ENCODE measurements at places on chromosomes 3 and 15.

- no peak for DNase-seq
Measured at GRCh38 chr3:123424321-123424998, 24.4 kb downstream of the ADCY5 start.

- DNase-seq, result no peak
Measured at GRCh38 chr15:57079446-57079845, 161.0 kb downstream of the TCF12 start.

- DNase-seq, result no peak
Measured at GRCh38 chr15:68802373-68802772, 18.3 kb downstream of the ANP32A start.

- no peak for DNase-seq
Measured at GRCh38 chr3:161339517-161340500, 31.5 kb downstream of the SPTSSB start.

DNA sequence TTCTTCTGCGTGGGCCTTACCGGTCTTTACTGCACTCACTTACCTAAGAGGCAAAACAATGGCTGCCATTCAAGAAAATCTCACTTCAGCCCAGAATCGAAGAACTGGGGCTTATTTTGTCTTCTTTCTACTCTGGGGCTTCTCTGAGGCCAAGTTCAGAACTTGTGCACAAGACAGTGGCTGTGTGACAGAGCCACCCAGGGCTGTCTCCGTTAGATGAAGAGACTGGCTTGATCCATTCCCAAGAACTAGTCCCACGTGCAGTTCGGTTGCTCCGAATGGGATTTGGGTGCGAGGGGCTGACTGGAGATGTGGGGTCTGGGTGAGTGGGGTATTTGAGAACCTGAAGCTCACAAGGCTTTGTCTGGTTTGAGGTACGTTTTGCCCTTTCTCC is 795 bp upstream of the TCF12 start:
- DNase-seq, result no peak

GRCh38 chr15:52164631-52165265 is 26.4 kb downstream of the GNB5 start:
- DNase-seq, result no peak

DNA sequence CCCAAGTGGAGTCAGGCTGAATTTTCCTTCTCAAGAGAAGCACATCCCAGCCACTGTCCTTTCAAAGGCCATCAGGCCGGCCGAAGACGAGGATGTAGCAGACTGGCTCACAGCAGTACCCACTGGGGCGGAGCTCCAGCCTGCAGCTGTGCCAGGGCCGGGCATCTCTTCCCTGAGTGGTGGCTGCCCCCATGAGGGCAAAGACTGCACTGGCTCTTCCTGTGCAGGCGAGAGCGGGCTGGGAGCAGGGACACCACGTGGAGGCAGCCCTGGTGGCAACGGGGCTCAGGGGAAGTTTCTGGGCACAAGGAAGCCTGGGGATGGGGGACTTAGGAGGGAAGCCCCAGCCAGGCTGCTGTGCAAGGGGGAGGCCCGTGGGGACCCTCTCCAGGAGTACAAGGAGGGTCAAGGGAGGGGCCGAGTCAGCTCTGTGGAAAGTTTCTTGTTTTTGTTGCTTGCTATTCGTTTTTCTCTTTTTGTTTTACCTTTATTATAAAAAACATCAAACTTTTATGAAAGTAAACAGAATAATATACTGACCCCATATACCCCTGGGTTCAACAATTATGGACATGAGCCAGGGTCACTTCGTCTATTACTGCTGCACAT is 66.1 kb downstream of the RPN1 start:
- DNase-seq, result no peak

DNA sequence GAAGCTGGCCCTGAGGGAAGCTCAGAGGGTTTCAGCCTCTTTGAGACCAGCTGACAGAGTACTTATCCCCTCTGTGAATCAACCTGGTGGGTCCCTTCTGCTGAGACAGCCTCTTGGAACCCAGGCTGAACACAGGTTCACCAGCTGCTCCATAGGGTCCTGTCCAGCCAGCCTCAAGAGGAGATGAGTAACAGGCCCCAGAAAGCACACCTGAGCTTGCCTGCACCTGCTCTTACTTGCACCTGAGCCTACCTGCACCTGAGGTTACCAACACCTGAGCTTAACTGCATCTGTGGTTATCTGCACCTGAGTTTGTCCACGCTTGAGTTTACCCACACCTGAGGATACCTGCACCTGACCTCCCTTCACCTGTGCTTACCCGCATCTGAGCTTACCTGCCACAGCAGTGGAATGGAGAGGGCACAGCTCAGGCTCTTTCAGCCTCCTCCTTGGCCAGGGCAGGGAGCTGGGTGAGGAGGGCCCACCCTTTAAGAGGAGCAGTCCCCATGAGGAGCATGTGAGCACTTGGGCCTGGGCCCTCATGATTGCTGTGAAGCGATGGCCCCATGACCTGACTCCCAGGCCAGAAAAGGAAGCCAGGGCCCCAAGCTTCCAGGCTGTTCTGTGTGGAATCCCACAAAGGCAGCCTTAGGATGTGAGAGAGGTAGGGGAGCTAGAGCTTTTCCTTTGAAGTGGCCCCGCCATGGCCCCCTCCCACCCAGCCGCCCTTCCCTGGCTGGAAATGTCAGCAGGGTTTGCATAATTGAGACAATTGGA is at the start of gene TRPM1:
Gene TRPM1 (minus strand): TSS at position 464 of the 777 bp plus-strand sequence. CDS start 20,370 bp downstream, outside the sequence.
- DNase-seq, result no peak

DNA sequence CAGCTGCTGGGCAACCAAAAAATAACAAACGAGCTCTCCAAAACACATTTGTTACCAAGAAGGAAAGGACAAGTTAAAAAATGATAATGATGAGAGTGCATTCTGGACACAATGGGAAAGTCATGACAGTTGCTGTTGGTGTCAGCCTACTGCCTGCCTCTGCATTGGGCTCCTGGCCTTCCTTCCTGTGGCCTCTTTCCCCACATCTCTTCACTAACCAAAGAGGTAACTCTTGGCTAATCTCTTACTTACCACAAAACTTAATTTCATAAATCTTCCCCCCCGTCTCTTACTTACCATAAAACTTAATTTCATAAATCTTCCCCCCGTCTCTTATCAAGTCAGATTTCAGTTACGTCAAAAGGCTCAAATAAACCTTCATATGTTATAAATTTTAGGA is 58.6 kb downstream of the AGTR1 start:
- DNase-seq, result no peak

GRCh38 chr15:63040954-63041353 is 1.6 kb upstream of the TPM1 start:
- no peak for DNase-seq

- DNase-seq, result no peak
Measured at GRCh38 chr3:97970956-97971620, 1.1 kb downstream of the RIOX2 start.

DNA sequence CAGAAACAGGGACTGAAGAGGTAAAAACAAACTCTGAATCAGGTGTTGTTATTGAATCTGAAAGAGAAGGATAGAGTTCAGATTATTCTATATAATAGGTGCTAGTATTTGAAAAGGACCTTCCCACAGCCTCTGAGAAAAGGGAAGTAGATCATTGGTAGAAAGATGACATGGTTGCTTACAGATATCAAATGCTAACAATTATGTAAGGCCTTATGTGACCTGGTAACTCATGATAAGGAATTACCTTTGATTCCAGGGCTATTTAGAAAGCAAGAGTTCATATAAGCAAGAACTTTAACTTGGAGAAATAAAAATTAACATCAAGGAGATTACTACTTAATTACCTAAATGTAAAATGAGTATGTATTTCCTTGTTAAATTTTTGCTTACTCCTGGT is 7.6 kb downstream of the SLC27A2 start:
- no peak for DNase-seq

DNA sequence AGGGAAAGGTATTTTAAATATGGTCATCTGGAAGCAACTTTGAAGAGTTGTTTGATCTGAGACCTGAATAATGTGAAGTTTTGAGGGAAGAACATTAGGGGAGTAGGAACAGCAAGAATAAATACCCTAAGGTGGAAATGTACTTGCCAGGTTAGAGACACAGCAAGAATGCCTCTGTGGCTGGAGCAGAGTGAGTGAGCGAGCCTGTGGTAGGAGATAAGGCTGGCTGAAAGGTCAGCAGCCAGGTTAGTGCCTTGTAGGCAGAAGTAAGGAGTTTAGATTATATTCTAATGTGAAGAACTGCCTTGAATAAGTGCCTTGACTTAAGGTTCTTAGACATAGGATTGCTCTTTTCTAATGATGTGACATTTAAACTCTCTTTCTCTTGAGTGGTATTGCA is 18.3 kb downstream of the LRRC49 start:
- no peak for DNase-seq

GRCh38 chr3:49026536-49026935 is 2.7 kb downstream of the IMPDH2 start:
- DNase-seq, result no peak

DNA sequence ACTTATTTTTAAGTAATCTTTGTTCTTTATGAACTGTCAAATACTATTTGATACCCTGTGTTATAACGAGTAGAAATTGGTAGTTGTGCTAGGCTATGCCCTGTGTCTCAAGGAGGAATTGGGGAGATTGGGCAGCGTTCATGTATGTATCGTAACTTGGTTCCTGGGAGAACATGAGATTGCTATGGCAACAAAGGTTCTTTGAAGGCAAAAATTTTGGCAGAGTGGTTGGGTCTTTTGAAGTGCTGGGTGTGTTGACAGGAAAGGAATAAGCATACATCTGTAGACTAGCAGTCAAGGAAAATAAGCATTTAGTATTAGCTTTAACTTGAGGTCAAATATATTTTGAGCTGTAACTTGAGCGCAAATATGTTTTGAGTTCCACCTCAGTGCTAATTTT is 45.3 kb downstream of the TCF12 start:
- DNase-seq, result no peak

DNA sequence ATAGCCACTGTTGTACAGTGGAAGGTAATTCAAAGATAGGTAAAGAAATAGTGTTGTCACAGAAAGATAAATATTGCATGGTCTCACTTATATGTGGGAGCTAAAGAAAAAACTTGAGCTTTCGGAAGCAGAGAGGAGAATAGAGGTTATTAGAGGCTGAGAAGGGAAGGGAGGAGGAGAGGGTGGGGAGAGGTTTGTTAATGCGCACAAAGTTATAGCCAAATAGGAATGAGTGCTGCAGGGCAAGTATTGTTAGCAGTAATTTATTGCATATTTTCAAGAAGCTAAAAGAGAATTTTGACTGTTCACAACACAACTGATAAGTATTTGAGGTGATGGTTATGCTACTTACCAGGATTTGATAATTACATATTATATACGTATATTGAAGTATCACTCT is 154.2 kb downstream of the GABRG3 start:
- DNase-seq, result no peak

- no peak for DNase-seq
Measured at GRCh38 chr15:44148580-44148979, 46.5 kb downstream of the FRMD5 start.

- DNase-seq, result no peak
Measured at GRCh38 chr3:25381083-25381482, 47.0 kb upstream of the RARB start.

DNA sequence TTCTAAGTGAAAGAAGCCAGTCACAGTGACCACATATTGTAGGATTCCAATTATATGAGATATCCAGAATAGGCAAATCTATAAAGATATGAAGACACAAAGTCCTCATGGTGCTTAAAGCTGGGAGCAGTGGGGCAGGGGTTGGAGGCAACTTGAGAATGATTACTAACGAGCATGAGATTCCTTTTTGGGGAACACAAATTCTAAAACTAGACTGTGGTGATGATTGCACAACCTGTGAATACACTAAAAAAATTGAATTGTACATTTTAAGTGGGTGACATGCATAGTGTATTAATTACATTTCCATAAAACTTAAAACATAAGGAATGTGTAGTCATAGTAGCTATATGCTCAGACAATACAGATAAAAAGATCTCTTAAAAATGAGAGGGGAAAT is 103.2 kb downstream of the DPH6 start:
- no peak for DNase-seq

DNA sequence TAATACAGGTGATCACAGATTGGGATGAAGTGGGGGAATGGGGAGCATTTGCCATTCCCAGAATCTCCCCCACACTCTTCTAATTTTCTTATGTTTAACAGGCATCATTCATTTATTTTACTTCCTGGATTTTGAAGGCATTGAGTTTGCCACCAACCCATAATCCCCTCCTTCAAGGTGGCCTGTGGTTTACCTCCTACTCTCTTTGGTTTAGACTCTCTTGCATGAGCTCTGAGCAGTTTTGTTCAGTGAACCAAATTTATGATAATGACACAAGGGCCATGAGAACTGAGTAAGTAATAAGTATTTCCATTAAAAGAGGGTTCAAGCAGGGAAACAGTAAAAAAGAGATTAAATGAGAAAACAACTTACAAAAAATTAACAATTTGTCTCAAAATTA is 703.1 kb upstream of the CFAP20DC start:
- DNase-seq, result no peak

DNA sequence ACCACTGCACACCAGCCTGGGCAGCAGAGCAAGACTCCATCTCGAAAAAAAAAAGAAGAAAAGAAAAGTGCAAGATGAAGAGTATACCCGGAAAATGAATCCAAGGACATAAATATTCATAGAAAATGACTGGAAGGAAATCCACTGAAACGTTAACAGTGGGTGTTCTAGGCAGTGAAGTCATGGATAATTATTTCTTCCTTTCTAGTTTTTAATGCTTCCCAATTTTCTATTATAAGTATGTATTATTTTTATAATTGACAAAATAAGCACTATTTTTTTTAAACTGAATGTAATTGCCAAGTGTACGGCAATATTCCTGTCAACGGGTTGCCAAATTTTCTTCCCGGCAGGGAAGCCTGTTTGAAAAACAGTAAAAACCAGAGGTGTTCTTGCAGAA is 37.4 kb upstream of the MGLL start:
- DNase-seq, result no peak

- DNase-seq, result peak; percentile 49
Measured at GRCh38 chr3:157239082-157239704, 79.2 kb upstream of the CCNL1 start.

- DNase-seq, result no peak
Measured at GRCh38 chr3:192068464-192069254, 607.7 kb downstream of the PYDC2 start.

- DNase-seq, result peak; percentile 68
Measured at GRCh38 chr15:72319985-72320671, at the start of gene CELF6. CELF6 (minus strand) TSS chr15:72320157; CDS start chr15:72319874, 283 bp downstream.

DNA sequence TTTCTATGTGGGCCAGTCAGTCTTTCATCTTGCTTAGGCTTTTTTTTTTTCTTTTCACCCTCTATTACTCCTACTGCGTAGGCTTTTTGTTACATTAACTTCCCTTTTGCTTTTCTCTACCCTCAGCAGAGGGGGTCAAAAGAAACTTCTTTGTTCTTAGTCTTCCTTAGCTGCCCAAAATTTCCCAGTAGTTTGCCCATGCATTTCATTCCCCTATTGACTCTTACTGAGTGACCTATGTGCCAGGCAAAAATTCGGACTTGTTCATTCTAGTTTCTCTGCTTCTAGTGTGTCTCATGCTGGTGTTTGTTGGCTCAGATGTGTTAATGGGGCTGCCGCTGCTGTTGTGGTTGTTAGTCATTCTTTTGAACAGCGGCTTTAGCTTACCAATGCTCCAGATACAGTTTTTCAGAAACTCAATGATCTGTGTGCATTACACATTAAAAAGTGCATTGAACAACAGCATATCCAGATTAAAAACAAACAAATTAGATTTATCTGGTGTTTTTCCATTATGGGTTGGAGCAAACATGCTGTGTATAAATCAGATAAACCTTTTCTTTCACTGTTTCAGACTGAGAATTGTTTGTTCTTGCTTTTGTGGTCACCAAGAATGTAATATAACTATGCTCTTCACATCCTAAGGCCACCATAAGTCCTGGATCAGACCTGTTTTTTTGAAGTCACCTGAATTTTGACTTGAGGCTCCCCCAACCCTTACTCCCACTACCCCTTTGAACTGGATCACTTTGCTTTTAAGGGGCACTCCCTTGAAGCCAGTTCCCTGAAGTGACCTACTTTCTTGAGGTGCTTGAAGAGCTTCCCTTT is 43.1 kb downstream of the PDE8A start:
- DNase-seq, result no peak

All from activated T-helper 9 cell treated with anti-CD3 and anti-CD28 coated beads, Interleukin-2, amount 50 U/mL, for 16 hours (primary cell).